ENCODE measurements at places on chromosomes 7 and 10.

GRCh38 chr10:46052057-46052790 lies 6.2 kb upstream of the MSMB start:
- DNase-seq: no peak

DNA sequence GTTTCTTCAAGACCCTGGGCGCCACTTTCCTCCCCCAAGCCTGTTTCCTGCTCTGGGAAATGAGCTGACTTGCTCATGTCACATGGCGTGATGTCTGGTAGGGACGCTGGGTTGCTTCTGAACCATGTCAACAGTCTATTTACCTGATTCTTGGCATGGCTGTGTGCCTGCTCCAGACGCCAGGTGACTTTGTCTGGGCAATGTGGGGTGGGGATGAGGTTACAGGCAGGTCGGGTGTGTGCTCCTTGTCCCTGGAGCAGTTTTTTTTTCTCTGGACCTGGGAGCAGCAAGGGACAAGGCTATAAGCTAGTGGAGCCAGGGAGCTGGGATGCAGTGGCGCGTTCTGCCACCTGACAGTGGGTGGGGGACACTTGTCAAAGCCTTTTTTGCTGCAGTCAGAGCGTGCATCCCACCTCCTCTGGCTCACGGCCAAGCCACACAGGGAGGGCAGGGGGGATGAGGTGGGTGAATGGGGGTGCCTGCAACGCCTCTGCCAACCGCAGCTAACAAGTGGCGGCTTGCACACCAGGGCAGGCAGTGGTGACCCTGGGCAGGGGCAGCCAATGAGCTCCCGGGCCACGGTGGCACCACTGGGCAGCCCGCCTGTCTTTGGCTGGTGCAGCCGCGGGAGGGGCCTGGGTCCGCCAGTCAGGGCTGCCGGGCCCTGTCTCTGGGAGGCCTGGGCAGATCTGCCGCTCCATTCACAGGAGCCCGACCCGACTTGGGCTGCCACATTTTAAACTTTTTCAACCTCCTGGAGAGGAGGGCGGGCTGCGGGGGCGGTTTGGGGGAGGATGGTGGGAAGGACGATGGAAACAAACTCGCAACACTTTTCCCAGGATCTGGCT lies 22.9 kb downstream of the DNAJB12 start:
- peak; percentile 93 for DNase-seq

DNA sequence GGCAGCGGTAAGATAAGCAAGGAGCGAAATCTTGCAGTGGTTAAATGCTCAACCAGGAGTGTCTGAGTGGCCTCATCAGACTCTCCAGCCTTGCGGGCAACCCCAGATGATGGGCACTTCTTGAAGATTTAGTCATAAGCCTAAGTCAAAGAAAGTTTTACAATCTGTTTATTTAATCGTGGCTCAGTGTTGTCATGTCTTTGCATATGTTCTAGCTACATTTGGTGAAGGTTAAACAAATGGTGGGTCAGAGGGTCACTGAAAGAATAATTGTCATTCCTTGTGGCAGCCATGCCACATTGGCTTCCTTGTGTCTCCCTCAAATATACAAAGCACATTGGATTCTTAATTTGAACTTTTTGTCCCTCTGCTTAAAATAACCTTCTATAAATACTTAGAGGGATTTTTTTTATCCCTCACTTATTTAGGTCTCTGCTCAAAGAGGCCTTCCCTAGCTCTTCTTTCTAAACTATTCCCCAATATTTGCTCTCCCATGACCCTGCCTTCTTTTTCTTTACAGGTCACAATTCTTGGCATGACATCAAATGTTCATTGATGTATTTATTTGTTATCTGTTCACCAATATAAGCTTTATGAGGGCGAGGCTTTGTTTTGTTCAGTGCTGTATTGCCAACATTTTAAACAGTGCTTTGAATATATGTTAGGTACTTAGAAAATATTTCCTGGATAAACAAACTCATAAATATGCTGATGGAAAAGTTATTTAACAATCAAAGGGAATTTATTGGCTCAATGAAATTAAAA lies 68.7 kb downstream of the NEUROD6 start:
- no peak for DNase-seq

DNA sequence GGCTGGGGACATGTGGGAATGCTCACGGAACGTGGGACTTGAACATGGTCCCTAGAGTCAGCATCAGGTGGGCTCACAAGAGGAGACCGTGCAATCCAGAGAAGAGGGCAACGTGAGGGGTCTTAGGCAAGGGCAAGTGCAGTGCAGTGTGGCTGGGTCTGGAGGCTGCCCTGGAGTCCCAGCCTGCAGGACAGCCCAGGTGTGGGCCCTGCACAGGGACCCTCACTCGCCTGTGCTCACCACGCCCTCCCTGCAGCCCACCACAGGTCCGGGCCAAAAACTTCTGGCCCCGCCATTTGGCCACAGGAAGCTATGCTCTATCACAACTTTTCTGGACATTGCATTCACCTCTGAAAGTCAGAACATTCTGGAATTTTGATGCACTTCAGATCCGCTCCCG lies 133.5 kb downstream of the PAXIP1 start:
- DNase-seq: no peak

GRCh38 chr7:80839855-80840254 lies 79.0 kb downstream of the SEMA3C start:
- DNase-seq: no peak

DNA sequence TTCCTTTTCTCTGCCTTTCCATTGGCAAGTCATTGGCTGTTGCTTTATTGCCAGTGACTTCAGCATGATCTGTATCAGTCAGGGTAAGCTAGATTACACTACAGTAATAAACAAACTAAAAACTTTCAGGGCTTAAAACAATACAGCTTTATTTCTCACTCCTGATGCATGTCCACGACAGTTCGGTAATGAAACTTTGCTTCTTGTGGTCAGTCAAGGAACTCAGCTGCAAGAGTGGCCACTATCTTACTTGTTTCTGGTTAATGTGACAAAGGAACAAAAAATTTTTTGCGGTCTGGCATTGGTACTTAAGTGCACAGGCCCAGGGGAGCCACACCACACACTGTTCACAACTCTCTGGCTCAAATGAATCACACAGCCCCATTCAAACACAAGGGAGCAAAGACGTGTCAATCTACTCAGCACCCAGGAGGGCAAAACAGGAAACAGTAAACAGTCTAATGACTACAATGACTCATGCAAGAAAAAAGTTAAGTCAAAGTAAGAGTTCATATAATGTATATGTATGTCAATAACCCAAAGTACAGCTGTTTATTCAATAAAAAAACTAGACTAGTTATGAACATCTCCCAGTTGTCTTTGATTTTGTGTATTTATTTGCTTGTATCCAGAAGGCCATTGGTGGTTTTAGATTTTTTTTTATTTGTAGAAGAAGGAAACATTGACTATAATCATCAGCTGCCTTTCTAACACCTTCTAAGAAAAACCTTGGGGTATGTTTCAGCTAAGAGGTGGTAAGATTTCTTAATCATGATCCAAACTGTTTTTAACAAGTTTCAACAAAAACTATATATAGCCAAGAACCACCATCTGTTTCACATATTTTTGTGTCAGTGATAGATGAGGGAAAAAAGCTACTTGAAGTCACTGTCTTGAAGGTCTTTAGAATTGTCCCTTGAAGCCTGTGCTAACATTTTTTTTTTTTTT lies 134.4 kb upstream of the FAM3C start:
- peak; percentile 69 for DNase-seq

GRCh38 chr7:28732071-28732869 lies 225.9 kb downstream of the TRIL start:
- DNase-seq: no peak

- no peak for DNase-seq
These were observed 8.9 kb downstream of the ANKMY2 start for GRCh38 chr7:16636555-16637101.

GRCh38 chr7:129779602-129780256 lies 168.2 kb downstream of the NRF1 start:
- DNase-seq: peak; percentile 77

Data from NAMALWA (cell line).